ENCODE measurements at places on chromosomes 16 and 17.

- DNase-seq: no peak
These were observed 1.7 kb downstream of the ZNF385C start for GRCh38 chr17:42096360-42097111.

- no peak for DNase-seq
These were observed 3.1 kb upstream of the ARL5C start for GRCh38 chr17:39169101-39169500.

- no peak for DNase-seq
These were observed 10.8 kb upstream of the ADGRG1 start for GRCh38 chr16:57617604-57618111.

- no peak for DNase-seq
These were observed 44.7 kb upstream of the HS3ST3A1 start for GRCh38 chr17:13646411-13646810.

DNA sequence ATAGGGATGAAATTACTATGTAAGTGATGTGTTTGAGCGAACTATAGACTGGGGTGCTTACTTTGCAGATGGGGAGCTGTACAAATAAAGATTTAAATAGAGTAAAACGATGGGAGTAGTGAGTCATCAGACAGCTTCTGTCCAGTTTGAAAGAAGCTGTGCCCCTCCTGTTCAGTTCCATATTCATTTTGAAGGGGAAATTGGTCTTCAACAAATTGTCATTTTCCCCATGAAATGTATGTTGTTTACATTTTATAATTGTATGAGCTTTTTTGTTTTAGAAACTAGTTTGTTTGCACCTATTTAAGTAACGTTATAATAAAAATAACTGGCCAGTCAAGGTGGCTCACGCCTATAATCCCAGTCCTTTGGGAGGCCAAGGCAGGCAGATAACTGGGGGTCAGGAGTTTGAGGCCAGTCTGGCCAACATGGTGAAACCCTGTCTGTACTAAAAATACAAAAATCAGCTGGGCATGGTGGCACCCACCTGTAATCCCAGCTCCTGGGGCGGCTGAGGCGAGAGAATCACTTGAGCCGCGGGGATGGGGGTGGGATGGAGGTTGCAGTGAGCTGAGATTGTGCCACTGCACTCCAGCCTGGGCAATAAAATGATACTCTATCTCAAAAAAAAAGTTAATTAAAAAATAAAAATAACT is 20.2 kb downstream of the SEC14L1 start:
- no peak for DNase-seq

DNA sequence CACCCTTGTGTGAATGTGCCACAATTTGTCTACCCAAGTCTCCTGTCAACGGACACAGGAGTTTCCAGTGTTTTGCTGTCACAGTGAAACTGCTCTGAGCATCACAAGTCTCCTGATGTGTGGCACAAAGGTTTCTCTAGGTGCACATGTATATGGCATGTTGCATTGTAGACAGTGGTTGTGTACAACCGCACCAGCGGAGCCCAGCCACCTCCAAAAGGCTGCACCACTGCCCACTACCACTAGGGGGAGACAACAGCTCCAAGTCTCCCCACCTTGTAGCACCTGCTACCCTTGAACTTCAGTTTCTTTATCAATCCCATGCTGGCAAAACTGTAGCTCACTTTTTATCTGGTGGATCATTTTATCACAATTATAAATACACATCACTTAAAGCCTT is 95.5 kb upstream of the ZNF469 start:
- no peak for DNase-seq

DNA sequence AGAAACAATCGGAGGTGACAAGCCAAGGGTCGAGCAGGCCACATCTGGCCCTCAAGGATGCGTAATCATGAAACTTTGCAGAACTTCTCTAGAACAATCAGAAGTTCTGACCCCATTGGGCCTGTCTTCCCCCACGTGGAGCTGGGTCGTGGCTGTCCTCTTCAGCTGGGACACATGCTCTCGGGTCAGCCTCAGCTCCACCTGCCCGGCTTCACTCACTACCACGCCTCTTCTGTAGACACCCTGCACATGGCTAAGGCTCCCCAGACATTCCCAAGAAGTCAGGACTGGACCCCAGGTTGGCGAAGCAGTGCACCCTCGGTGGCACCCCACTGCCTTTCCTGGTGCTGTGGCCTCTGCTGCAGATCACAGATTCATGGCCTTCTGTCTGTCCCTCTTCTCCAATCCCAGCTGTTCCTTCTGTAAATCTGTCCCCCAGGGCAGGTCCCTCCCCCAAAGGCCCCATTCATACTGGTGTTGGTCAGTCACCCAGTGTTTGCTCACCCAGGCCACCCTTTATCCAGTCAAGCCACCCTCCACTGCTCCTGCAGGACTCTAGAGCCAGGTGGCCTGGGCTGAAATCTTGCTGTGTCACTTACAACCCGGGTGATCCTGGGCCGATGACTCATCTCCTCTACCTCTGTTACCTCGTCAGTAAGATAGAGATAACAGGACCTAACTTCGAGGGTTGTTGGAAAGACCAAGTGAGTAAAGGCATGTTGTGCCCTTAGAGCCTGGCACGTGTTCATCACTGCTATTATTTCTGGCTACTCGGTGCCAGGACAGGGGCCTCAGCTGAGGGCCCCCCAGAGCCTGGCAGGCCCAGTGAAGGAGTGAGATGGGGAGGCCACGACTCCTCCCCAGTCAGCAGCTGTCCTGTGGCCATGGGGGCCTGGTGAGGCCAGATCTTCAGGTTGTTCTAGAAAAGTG is 1.4 kb upstream of the SLC5A11 start:
- DNase-seq: no peak

DNA sequence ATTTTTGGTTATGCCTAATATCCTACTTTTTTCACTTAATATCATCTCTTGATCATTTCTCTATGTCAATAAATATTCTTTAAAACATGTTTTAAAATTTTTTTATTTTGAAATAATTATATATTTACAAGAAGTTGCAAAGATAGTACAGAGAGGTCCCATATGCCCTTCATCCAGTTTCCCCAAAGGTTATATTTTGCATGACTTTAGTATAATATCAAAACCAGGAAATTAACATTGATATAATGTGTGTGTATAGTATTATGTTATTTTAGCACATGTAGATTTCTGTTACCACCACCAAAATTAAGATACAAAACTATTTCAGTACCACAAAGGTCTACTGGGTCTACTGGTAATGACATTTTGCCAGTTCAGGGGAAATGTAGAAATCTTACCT is 60.7 kb downstream of the EFCAB5 start:
- no peak for DNase-seq

DNA sequence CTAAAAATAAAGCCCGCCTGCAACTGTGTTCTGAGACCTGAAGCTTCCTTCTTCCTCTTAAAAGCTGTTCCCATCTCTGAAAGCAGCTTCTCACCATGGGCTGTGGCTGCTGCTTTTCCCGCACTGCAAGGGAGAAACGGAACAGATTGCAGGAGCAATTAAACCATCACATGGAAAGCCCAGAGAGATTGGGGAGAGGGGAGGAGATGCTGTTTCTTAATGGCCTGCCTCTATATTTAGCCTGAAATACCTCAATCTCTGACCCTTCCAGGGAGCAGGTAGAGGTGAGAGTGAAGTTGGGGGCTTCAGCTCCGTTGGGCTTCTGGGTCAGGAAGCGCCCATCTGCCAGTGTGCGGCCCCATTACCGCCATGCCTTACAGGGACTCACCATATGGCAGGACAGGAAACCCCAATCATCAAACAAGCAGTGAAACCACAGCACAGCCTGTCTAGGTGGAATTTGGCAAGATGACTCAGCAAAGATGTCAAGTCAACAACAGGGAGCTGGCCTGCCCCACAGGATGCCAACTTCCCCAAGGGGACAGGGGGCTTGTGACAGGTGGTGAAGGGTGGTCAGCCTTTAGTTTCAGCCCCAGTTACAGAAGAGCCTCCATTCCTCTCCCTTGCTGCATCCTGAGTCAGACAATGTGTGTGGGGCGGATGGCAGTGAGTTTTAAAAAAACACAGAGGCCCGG is 286.6 kb upstream of the CCL2 start:
- no peak for DNase-seq

- no peak for DNase-seq
These were observed 744 bp upstream of the GGNBP2 start for GRCh38 chr17:36544044-36544306.

- no peak for DNase-seq
These were observed 6.8 kb upstream of the WBP2 start for GRCh38 chr17:75861927-75862317.

- no peak for DNase-seq
These were observed 606.8 kb upstream of the CDH11 start for GRCh38 chr16:65728652-65729051.

- DNase-seq: no peak
These were observed 17.0 kb downstream of the LSM12 start for GRCh38 chr17:44049294-44050060.

DNA sequence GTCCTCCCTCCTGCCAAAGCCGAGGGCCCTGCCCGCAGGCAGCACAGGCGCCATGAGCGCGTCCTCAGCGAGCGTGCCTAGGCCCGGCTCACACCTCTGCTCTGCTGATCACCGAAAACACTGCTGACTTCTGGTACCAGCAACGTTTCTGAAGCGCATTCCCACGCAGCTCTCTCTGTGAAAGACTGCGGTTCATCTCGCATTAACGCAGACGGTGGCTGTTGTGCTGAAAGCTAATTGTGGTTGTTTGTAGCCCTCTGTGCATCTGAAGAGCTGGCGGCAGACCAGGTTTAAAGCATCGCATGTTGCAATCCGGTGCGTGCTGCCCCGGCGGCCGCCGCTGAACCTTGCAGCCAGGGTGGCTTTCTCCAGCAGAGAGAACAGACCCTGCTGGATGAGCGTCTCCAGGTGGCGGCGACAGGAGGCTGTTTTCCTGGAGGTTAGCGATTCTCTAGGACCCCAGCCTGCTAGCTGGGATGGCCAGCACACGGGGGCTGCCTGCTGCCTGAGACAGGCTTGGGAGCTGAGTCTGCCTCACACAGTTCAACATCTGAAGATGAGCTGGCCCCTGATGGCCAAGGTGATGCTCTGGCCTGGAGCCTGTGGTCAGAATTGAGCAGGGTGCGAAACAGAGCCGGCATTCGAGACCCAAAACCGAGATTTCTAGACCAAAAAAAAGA is 49.8 kb upstream of the CHMP6 start:
- DNase-seq: no peak

GRCh38 chr16:14505846-14506245 is 124.2 kb downstream of the PARN start:
- no peak for DNase-seq
